ENCODE measurements at places on chromosomes 1 and 21.

DNA sequence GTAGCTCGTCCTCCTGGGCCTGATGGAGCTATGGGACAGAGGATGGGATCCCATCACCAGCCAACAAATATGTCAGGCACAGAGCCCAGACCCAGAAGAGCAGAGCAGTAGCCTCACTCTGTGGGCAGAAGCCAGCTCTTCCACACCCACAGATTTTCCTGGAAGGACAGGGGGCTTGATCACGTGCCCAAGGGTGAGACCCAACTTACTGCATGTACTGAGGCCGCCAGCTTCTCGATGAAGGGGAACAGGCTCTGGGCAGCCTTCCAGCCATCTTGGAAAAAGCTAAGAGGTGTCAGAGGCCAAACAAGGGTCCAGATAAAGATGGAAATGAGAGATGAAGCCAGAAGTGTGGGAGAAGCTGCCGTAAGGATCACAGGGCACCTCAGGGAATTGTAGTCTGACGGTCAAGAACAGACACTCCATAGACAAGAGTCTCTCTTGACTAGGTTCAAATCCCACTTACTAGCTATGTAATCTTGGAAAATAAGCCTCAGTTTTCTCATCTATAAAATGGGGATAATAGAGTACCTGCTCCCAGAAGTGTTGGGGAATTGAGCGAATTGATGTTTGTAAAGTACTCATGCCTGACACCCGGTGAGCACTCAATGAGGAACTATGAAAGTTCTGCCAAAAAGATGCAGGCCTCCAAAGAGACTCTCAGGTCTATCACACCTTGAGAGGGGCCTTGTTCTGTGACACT is 17.0 kb upstream of the TCEA3 start:
- DNase-seq = no peak

GRCh38 chr1:216641669-216642460 is 81.4 kb downstream of the ESRRG start:
- DNase-seq = no peak

GRCh38 chr1:116151739-116152576 is 40.8 kb downstream of the MAB21L3 start:
- peak; percentile 71 for DNase-seq

GRCh38 chr1:224506141-224506814 is 71.7 kb upstream of the WDR26 start:
- no peak for DNase-seq

GRCh38 chr21:33023574-33024200 is 2.0 kb upstream of the OLIG2 start:
- no peak for DNase-seq

GRCh38 chr1:76095802-76096201 is 21.3 kb downstream of the ST6GALNAC3 start:
- DNase-seq = no peak

DNA sequence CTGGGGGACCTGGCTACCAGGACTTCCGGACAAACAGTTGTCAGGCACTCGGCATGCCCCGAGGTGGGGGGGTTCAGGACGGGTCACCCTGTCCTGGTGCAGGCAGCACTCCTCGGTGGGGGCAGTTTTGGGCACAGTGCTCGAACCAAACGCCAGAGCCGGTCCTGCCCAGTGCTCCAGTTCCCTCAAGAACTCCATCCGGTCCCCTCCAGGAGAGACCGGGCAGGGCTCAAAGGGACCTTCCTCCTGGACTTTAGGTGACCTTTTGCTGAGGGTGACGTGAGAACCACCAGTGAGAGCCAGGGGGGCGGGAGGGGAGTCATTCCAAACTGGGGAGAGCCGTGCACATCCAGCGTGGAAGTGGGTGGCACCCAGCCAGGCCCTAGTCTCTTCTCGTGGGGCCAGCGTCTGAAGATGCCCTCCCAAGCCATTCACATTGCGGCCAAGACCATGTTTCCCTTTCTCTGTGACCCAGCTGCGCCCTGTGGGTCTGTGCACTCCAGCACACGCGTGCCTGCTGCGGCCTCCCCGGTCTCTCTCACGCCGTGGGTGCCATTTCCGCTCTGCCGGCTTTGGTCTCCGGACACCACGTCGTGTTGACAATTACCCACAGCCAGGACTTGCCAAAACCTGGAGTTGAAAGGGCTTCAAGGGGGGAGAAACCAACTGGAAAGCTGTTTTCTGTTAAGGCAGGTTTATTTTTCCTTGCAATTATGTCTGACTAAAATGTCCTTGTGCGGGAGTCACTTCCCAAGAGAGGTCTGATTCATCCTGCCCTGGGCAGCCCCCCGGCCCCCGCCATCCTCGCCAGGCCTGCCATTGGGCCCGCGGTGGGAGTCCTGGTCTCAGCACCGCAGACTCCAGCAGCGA is 178.8 kb upstream of the ARHGEF16 start:
- DNase-seq = no peak

DNA sequence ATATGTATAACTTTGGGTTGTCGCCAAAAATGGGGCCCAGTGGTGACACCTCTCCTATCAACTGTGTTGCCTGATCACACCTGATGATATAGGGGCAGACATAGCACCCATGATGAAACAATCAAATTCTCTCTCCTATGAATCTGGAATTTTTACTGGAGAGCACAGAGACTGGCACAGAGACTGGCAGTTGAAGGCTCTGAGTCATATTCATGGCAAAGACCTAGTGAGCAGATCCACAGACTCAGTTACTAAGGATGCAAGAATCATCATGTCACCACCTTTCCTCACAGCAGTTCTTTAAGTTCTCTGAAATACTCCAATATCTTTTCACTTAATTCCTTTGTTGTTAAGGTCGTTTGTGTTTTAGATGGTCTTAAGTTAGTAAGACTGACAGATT is 60.0 kb downstream of the APCS start:
- no peak for DNase-seq

DNA sequence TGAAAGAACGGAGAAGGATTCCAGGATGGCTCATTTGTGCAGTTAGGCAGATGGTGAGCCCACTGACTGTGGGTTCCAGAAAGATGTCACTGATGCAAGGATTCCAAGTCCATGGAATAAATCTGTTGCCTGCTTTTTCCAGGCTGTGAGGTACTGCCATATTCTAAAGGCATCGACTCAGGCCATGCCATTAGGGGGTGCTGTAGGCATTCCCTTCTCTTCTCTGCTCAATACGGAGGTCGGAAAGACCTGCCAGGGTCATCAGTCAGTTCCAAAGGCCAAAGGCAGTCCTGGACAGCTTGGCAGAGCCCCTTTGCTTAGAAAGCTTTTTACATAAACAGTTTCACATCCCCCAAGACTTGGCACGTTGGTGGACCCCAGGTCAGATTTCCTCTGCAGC is 31.7 kb upstream of the TMEM125 start:
- peak; percentile 24 for DNase-seq

GRCh38 chr1:206142770-206143169 is 25.6 kb upstream of the AVPR1B start:
- no peak for DNase-seq

GRCh38 chr1:151159373-151159772 is 2.9 kb downstream of the TNFAIP8L2 start:
- DNase-seq = no peak

- no peak for DNase-seq
Measured at GRCh38 chr1:150406483-150406882, 42.5 kb downstream of the RPRD2 start.

- DNase-seq = no peak
Measured at GRCh38 chr1:69794831-69795230, 227.1 kb downstream of the LRRC7 start.

- no peak for DNase-seq
Measured at GRCh38 chr1:104348277-104348676, 598.6 kb downstream of the AMY1C start.

GRCh38 chr1:239112101-239112935 is 274.1 kb upstream of the CHRM3 start:
- DNase-seq = no peak

DNA sequence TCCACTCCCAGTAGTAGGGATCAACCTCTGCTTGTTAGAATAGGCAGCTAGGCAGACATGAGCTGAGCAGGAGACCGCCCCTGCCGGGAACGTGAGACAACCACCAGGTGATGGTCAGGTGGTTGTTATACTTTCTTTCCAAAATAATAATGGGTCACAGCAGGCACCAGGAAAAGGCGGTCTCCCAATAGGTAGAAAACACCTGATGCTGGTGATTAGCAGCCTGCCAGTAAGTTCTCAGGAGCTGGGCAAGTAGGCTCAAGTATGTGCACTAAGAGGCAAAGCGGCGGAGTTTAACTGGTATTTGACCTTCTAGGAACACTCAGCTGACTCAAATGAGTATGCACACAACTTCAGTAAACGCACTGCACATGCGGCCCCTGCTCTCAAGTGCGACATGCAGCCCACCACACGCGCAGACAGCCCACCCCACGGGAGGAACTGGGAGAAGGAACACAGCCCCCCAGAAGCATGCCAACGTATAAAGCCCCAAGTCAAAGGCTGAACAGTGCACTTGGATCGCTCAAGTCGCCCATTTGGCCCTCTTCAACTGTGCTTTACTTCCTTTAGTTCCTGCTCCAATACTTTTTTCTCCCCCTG is 80.0 kb downstream of the DESI2 start:
- DNase-seq = no peak

DNA sequence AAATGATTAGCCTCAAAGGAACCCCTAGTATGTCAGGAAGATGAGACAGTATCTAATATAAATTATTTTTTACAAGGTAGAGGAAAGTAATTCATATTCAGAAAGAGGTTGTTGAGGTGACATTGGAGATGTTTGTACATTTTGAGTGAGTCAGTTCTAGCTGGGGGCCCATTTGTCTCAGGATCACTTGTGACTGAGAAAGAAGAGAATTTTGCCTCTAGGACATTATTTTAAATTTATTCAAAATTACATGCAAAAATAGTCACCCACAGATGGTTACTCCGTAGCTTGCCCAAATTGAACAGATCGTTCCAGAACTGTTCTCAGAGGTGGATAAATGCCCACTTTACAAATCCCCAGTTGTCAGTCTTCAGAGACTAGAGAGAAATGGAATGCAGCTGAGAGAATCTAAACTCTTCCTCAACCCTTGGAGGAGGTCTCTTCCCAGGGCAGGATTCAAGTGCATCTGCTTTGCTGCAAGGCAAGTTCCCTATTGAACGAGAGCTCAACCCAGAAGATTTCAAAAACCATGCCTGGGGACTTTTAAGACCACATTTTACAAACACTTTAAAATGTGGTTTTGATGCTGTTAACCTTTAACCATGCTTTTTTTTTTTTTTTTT is 987.8 kb upstream of the ADAMTS5 start:
- no peak for DNase-seq

DNA sequence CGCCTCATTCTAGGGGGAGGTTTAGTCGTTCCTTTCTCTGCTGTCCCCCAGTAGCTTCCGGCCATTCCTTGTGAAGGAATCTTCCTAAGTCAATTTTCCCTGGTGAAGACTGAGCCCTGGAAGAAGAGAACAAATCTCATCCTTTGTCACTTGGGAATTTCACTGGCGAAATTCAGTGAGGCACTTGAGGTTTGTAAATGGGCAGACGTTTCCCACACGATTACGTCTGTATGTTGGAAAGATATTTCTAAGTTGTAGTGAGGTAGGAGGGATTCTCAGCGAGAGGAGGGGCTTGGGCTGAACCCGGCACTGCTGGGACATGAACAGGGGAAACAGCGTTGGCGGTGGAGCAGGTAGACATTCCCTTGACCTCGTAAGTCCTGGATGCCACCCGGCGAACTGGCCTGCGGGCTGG is 47.2 kb downstream of the GALNT2 start:
- no peak for DNase-seq

DNA sequence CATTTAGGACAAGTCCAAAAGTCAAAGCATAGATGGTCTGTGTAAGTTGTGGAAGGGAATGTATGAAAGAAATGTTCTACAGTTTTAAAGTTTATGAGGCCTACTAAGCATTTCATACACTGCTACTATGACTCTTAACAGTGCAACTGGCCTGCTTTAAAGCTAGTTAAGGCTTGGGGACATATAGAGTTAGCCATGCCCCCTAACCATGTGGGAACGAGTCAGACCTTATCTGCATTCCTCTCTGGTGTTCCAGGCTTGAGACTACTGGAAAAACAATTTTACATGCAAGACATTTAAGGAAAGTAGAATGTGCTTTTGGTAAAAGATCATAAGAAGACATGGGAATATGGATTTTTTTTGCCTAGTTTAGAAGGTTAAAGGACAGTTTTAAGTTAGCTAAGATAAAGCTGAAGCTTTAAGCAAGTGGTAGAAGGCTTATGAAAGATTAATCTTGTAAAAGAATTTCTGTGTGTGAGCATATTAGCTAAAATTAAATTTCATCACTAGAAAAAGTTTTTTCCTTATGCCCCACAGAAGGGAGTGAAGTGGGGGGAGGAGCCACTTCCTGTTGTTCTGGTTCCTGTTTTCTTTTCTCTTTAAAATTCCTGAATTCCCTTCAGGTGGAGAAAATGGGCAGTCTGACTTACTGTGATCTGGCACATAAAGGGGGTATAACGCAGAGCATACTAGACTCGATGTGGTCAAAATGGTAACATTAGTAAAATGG is 8.9 kb upstream of the CD48 start:
- no peak for DNase-seq

DNA sequence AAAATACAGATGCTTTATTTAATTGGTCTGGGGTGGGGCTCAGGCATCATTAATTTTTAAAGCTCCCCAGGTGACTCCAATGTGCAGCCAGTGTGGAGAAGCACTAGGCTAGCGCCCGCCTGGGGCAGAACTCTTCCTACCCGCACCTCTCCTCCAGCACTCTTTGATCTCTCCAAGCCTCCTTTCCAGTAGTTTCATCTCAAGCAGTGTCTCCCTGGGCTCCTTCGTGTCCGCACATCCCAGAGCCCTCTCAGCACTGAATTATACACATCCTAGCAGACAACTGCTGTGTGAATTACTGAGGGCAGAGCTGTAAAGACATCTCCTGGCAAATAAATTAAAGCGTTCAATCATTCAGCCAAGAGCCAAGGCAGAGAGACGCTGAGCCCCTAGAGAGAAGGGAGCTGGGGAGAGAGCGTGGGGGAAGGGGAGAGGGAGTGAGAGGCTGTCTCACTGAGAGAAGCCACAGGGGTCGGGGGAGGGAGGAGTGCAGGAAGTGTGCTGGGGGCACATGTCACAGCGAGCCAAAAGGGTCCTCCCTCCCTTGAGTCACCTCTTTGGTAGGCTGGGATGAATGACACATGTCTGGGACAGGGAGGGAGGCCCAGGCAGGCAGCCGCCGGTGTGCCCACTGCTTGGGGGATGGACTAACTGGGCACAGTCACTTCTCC is 21.0 kb upstream of the PARP1 start:
- no peak for DNase-seq

DNA sequence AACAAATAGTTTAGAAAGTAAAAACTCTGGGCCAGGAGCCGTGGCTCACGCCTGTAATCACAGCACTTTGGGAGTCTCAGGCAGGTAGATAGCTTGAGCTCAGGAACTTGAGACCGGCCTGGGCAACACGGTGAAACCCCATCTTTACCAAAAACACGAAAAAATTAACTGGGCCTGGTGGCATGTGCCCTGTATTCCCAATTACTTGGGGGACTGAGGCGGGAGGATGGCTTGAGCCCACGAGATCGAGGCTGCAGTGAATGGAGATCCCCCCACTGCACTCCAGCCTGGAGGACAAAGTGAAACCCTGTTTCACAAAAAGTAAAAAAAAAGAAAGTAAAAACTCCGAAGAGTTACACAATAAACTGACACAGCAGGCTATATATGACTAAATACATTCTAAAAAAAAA is 10.6 kb downstream of the CEP170 start:
- no peak for DNase-seq

GRCh38 chr1:26791148-26791547 is 3.4 kb downstream of the PIGV start:
- DNase-seq = no peak

Measured in CD4-positive, alpha-beta T cell treated with Interleukin-6 at 100 ng/mL for 8 hours (primary cell).